ENCODE measurements at places on chromosomes 3 and 15.

DNA sequence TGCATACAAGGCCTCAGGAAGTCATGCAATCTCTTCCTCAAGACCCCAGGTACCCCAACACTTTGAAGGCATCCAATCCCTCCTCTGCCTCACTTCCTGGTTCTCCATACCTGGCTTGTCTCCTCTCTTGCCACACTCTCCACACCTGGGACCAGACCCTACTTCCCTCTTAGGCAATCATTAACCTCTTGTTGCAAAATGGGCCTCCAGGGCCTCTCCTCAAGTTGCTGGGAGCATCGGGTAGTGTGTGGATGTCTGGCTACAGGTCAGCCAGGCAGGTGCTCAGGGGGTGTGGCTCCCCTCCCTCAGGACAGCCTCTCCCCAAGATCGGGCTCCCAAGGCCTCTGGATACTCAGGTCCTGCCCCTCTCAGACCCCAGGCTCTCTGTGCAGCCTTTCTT is 8.6 kb downstream of the PLA2G4E start:
- DNase-seq = no peak

- DNase-seq = no peak
These were observed 71.9 kb downstream of the PGPEP1L start for GRCh38 chr15:98935736-98936135.

- DNase-seq = no peak
These were observed 360.2 kb upstream of the ROPN1 start for GRCh38 chr3:124352149-124352539.

GRCh38 chr15:69555080-69555479 is 102.5 kb downstream of the RPLP1 start:
- DNase-seq = no peak

- no peak for DNase-seq
These were observed 9.6 kb downstream of the TGM4 start for GRCh38 chr3:44883999-44884431.

GRCh38 chr15:38670128-38671005 is 105.8 kb upstream of the RASGRP1 start:
- no peak for DNase-seq

DNA sequence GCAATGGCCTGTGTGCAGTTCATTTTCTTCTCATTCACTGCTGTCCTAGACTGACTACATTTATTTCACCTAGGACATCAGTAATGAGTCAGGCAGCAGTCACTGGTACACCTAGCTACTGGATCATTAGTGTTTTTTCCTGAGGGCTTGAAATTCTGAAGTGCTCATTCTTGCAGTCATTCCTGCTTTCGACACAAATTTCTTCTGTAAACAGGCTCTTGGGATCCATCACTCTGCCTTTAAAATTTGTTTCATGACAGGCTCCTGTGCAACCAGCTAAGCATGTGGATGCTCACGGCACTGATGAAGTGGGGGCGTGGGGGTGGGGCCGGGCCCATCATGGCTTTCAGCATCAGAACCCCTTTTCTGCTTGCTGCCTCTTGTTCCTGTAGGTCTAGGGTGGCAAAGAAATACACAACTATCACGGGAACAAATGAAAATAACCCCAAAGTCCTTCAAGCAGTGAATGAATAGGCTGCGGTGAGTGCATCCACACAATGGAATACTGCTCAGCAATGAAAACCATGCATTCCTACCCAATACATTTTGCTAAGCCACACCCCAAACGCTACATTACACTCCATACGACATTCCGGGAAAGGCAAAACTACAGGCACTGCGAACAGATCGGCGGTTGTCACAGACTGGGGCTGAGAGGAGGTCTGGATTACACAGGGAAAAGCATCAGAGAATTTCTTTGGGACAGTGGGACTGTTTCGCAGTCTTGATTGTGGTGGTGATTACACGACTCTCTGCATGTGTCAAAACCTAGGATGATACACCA is 9.3 kb upstream of the MELTF start:
- no peak for DNase-seq
